ENCODE measurements at places on chromosomes 12 and 14. TPM values are rescaled to one million over a fixed set of nuclear protein-coding genes. Genes with fewer than 3 reads are reported as not detected.

HIP1R gene
- 14.1 TPM for total RNA-seq

LMO3 gene
- 10.2 TPM for total RNA-seq

PNMA1 gene
- 28.1 TPM for total RNA-seq

KRT8 gene
- 48.8 TPM for total RNA-seq

INHBC gene
- 0.09 TPM for total RNA-seq

OR4E2 gene
- not detected for total RNA-seq

RIMKLB gene
- total RNA-seq, result 12.7 TPM

TBX3 gene
- 11.7 TPM for total RNA-seq

EML1 gene
- total RNA-seq, result 18.1 TPM

IFNG-AS1 gene
- total RNA-seq, result not detected

TBK1 gene
- total RNA-seq, result 13.7 TPM

POTEM gene
- not detected for total RNA-seq

SLC35F4 gene
- total RNA-seq, result not detected

RFX4 gene
- not detected for total RNA-seq

GLT8D2 gene
- 34.1 TPM for total RNA-seq

FSCB gene
- total RNA-seq, result not detected

FAM234B gene
- total RNA-seq, result 9.5 TPM

GNPNAT1 gene
- total RNA-seq, result 19.3 TPM

NPFF gene
- not detected for total RNA-seq

RNF212B gene
- not detected for total RNA-seq

RIMBP2 gene
- total RNA-seq, result 0.23 TPM

RABGGTA gene
- 23.0 TPM for total RNA-seq

ASIC1 gene
- 13.2 TPM for total RNA-seq

PXMP2 gene
- 41.0 TPM for total RNA-seq

VDR gene
- 9.1 TPM for total RNA-seq

LRTM2 gene
- not detected for total RNA-seq

KLRC3 gene
- not detected for total RNA-seq

MRPL51 gene
- total RNA-seq, result 137 TPM

GZMB gene
- not detected for total RNA-seq

WDHD1 gene
- 3.4 TPM for total RNA-seq

FOXA1 gene
- total RNA-seq, result not detected

KRT86 gene
- not detected for total RNA-seq

PLEKHD1 gene
- total RNA-seq, result not detected

CD69 gene
- not detected for total RNA-seq

RNASE1 gene
- total RNA-seq, result 1.3 TPM

MYF5 gene
- total RNA-seq, result not detected

PPP1R36 gene
- total RNA-seq, result not detected

DLGAP5 gene
- 1.1 TPM for total RNA-seq
